CD8-positive, alpha-beta T cell (primary cell): ENCODE measurements at places on chromosomes 5 and 9.

DNA sequence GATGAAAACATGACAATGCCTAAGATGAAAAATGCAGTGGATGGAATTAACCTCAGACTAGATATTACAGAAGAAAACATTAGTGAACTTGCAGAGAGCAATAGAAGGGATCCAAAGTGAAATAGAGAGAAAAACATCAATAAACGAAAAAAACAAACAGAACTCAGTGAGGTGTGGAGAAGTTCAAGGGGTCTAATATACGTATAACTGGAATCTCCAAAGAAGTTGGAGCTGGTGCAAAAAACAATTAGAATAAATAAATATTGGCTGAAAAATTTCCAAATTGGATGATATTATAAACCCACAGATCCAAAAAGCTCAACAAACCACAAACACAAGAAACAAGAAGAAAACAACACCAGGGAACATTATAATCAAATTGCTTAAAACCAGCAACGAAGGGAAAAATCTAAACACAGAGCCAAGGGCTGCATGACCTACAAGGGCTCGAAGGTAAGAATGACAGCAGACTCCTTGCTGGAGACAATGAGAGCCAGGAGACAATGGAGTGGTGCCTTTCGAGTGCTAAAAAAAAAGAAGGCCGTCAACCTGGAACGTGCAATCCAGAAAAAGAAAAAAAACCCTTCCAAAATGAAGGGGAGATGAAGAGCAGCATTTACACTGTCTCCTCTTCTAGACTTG lies 11.8 kb downstream of the FAM163B start:
- no peak for DNase-seq

- DNase-seq = peak; percentile 8
Measured at GRCh38 chr9:27485158-27485557, 38.9 kb upstream of the IFNK start.

GRCh38 chr5:58077416-58077815 lies 382.5 kb downstream of the PLK2 start:
- no peak for DNase-seq

DNA sequence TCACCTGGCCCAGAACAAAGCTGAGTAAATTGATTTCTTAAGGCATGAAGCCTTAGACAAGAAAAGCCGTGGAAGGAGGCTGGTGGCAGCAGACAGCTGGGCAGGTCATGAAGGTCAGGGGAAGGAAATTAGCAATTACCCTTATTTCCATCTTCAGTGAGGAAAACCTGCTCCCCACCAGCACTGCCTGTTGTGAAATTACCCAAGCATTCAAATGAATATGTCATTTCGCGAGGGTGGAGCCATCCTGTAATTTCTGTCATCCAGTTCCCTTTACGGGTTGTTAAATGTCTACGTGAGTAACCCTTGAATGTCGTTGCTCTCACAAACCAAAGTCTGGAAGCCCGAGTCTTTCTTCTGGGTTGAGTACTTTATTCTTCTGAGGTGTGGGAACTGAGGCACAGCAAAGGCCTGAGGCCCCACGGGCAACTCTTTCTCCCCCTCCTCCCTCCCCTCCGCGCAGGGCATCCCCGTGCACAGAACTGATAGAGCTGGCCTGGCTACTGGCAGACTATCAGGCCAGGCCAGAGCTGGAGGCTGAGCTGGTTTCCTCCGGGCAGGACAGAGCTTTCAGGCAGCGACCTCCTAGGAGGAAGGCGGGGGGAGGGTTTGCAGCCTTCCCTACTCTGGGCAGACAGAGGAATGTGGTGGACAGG lies 22.0 kb upstream of the AK3 start:
- no peak for DNase-seq

DNA sequence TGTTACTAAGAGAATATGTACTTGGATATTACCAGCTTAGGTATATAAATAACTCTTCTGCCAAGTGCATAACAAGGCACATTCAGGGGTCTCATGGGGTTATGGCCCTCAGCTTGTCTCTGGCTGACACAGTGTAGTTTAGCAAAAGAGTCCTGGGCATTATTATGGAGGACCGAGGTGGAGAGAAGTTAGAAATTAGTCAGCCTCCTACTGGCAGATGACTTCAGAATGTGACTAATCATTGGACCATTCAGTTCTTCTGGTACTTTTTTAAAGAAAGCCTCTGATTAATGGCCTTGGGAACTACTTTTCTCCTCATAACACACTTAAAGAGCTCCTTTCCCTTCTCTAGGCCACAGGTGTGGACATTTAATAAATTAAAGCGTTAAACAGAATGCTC lies 178.9 kb downstream of the SH3GL2 start:
- DNase-seq = no peak

- no peak for DNase-seq
Measured at GRCh38 chr9:70085241-70085640, 41.6 kb downstream of the MAMDC2 start.

GRCh38 chr5:1266791-1267190 lies 28.1 kb downstream of the TERT start:
- no peak for DNase-seq

- DNase-seq = no peak
Measured at GRCh38 chr9:110900456-110900855, 137.8 kb downstream of the LPAR1 start.

GRCh38 chr5:3092211-3092610 lies 340.7 kb upstream of the IRX2 start:
- DNase-seq = no peak

- no peak for DNase-seq
Measured at GRCh38 chr5:32450952-32451351, 6.4 kb upstream of the ZFR start.

GRCh38 chr5:95973793-95974325 lies 12.2 kb upstream of the ELL2 start:
- peak; percentile 18 for DNase-seq

GRCh38 chr9:37650299-37650872 lies 368 bp upstream of the FRMPD1 start:
- no peak for DNase-seq

DNA sequence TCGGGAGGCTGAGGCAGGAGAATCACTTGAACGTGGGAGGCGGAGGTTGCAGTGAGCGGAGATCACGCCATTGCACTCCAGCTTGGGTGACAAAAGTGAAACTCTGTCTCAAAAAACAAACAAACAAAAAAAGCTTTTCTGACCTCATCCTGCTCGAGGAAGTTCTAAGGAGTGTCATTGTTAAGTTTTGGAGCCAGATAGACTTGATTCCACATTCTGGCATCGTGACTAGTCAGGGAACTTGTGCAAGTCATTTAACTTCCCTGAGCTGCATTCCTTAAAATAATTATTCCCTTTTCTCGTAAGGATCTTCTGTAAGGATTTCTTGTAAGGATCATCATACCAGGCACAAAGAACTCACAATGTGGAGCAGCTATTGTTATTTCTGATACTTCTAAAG lies 26.2 kb downstream of the SNX24 start:
- DNase-seq = no peak

DNA sequence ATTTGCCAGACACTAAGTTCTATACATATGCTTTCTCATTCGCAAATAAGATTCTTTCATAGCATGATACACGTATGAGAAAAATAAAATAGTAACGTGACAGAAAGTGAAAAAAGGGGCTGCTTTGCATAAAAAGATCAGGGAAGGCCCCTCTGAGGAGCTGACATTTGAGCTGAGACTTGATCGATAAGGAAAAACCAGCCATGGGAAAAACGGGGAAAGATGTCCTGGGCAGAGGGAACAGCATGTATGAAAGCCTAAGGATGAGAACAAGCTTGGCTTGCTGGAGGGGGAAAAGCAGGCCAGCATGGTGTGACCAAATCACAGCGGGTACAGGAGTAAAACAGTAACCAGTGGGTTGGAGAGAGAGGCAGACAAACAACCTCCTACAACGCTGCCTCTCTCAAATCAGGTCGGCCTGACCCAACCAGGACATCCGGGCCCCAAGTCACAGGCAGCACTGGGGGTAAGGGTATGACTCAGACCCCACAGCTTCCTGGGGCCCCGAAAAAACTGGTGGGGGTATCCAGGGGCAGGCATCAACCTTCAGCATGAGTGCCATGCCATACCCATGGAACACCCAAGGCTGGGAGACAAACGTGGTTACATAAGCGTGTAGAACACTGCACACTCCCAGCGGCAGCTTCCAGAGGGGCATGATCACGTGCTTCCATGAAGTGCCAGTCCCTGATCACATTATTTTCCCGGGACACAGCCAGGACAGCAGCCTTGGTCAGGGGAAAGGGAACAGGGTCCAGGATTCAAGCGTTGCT lies 2.2 kb downstream of the TNIP1 start:
- peak; percentile 74 for DNase-seq

DNA sequence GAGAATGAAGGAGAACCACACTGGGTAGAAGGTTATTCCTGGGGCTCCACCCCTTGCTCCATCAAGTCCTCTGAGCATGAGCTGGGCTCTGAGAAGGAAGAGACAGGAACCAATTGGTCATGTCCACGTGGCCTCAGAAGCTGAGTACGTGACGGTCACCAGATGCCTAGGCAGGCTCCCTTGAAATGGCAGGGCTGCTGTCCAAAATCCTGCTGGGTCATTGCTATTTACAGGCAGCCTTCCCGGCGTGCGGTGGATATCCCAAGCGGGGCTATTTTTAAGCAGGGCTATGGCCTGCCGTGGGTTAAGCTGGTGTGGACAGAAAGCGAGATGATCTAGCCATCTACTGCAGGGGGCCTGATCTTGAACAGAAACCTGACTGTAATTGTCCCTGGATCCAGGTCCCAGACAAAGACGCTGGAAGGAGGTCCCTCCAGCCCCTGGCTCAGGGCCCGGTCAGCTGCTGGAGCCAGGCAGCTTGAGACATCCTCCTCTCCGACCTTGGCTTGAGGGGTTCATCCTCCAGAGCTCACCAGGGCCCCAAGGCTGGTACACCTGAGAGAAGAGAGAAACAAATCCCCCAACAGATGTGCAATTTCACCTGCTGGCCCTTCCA lies 550 bp upstream of the CKMT2 start:
- DNase-seq = no peak

DNA sequence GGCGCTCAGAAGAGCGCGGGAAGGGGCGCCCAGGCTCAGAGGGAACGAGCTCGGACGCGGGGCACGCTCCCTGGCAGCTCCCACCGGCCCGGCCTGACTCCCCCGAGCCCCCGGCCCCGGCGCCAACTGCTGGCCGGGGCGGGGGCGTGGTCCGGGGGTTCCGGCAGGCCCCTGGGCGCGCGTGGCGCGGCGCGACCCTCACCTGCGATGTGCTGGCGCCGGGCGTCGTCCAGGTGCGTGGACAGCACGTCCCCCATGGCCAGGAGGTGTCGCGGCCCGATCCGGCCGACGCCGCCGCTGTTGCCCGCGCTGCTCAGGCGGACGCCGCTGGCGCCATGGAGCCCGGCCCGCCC lies 43.5 kb upstream of the STXBP1 start:
- no peak for DNase-seq

GRCh38 chr9:27090711-27091110 lies 18.3 kb upstream of the TEK start:
- DNase-seq = no peak

GRCh38 chr9:28363151-28363562 lies 789.9 kb upstream of the C9orf72 start:
- no peak for DNase-seq
